ENCODE measurements at places on chromosomes 5 and 9.

- DNase-seq: no peak
Observed at GRCh38 chr9:92911511-92912475, 34.0 kb upstream of the ZNF484 start.

- no peak for DNase-seq
Observed at GRCh38 chr5:57209316-57210040, 35.6 kb downstream of the GPBP1 start.

GRCh38 chr9:93097511-93098201 lies 1.6 kb downstream of the CARD19 start:
- DNase-seq: no peak

DNA sequence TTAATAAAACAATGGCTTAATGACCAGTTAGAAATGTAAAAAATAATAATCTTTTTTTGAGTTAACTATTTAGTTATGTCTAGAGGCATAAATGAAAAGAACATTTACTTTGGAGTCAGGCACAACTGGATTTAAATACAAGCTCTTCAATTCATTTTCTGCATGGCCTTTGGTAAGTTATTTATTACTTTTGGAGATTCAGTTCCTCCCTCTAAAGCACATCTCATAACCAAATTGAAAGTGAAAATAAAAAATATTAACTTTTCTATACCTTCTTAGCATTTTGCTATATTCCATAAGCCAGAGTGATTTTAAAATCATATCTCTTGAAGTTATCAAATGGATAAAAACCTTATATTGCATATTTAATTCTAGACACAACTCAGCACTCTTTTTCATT lies 434.9 kb upstream of the SMARCA2 start:
- DNase-seq: no peak

DNA sequence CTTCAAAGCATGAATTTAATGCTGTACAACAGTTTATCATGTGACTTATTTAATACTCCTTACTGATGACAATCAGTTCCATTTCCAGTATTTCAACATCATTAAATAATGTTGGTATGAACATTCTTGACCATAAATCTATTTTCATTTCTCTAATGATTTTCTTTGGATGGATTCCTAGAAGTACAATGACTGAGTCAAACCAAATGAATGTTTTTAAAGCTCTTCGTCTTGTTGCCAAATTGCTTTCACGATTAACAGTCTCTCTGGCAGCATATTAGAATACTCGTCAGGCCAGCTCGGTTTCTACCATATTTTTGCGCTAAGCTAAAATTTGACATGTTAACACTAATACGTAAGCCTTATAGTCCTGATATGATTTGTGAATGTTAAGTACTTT lies 197.0 kb downstream of the TRPM3 start:
- DNase-seq: no peak

DNA sequence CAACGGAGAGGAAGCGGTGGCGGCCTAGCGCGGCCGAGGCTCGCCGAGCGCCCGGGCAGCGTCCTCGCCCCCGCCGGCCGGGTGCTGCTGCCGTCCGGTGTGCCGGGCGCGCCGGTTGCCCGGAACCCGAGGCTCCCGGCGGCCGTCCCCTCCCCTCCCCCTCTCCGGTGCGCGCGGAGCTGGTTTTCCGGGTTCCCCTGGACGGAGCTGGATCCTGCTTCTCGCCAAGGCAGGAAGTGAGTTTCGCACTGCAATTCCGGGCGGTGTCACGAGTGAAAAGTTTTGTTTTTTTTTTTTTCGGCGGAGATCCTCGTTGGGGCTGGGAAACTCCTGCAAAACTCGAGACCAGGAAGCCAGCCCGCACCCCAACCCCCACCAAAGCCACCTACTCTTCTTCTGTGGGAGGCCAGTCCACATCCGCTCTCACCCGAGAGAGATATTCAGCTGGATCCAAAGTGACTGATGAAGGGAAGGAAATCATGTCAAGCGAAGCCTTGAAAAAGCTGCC lies at the start of gene ERBIN:
TSS of gene ERBIN (plus strand) at position 300 of the 508 bp plus-strand sequence. CDS start 66,144 bp downstream, outside the sequence.
- peak; percentile 62 for DNase-seq

GRCh38 chr5:2172471-2172870 lies 289.7 kb upstream of the IRX4 start:
- DNase-seq: no peak

- DNase-seq: no peak
Observed at GRCh38 chr5:74630453-74631066, 10.0 kb downstream of the ENC1 start.

DNA sequence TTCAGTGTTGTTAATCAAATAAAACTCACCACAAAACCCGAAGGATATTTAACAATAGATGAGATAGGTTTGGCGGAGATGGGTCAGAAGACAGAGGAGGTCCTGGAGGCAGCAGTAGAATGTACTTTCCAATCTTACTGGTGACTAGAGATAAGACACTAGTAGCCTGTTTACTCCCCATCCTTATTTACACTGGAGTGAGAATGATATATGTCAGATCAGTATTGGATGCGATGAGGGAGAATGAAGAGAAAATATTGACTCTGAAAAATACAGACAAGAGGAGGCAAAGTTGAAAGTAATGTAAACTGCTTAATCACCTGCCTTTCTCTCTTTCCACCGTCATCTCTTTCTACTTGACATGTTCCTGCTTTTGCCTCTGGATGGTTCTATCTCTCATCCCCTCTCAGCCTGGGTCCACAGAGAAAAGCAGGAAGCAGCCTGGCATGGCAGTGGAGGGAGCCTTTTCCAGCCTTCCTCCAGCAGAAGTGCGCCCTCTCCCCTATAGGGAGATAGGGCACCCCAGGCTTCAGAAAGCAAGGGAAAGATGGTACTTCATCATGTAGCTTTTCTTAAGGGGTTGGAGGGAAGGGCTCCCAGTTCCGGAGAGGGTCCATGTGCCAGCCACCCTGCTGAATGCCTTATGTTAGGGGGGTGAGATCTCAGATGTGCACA lies 11.1 kb downstream of the PALM2AKAP2 start:
- no peak for DNase-seq
